EL (cell line): ENCODE measurements at places on chromosomes 4 and X.

- DNase-seq = peak; percentile 48
Measured at GRCh38 chrX:74133156-74133796, 170.7 kb upstream of the ZCCHC13 start.

DNA sequence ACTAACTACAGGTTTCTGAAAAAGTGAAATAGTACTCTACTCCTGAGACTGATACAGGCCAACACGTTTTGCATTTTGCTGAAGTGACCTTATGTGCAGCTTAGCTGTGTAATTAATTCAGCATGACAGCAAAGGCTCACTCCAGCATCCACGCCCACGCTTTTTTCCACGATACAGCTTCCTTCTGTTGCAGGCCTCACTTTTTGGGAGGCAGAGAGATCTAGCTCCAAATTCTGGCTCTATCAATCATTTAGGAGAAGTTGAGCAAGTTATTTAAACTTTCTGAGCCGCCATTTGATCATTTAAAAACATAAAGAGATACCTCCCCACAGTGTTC lies 160.3 kb downstream of the AFAP1 start:
- no peak for DNase-seq

- DNase-seq = no peak
Measured at GRCh38 chrX:120286733-120287512, 24.3 kb downstream of the TMEM255A start.

DNA sequence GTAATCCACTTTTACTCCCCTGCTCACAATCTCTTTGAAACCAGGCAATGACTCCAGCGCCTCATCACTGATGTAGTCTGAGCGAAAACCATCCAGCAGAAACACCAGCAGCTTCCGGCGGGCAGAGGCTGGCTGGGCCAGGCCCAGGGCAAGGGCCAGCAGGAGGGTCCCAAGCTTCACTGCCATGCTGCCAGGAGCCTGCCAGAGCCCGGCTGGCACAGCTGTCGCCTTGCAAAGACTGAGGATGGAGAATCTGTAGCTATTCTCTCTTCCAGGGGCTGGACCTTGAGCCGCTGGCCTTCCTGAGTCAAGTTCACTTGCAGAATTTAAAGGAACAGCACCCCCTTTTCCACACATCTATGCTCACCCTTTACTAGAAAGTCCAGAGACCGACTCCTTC lies at the start of gene ENPP6:
TSS of gene ENPP6 (minus strand) at position 240 of the 400 bp plus-strand sequence. CDS start at position 186, 54 bp downstream.
- DNase-seq = no peak

DNA sequence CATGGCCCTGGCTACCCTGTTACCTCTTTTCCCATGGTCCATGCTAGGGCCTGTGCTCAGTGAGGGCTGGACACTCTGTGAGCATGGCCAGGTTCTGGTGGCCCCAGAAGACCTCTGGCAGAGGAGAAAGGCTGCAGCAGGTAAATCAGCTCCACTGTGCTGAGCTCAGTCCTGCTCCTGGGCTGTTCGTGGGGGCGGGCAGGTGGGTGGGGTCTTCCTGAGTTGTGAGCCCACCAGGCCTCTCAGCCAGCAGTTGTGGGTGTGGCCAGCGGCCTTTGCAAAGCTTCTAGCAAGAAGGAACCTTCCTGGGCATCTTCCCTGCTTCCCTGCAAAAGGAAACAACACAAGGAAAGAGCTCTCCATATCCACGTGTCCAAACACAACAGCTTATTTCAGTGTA lies 85.3 kb upstream of the STX18 start:
- DNase-seq = no peak

DNA sequence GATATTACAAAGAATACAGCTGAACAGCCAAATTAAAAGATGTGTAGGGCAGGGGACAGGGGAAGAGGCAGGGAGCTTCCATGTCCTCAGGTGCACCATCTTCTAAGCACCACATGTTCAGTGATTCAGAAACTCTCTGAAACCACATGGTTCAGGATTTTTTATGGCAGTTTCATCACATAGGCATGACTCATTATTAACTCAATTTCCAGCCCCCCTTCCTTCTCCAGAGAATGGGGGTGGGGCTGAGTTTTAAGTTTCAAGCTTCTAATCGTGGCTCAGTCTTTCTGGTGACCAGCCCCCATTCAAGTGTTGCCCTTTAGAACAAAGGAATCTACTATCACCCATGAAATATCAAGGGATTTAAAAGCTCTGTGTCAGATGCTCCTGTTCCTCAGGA lies 317.8 kb upstream of the GALNT7 start:
- peak; percentile 77 for DNase-seq

- no peak for DNase-seq
Measured at GRCh38 chrX:9875801-9876200, 89.6 kb downstream of the SHROOM2 start.

GRCh38 chrX:96824166-96824565 lies 59.5 kb upstream of the RPA4 start:
- no peak for DNase-seq

DNA sequence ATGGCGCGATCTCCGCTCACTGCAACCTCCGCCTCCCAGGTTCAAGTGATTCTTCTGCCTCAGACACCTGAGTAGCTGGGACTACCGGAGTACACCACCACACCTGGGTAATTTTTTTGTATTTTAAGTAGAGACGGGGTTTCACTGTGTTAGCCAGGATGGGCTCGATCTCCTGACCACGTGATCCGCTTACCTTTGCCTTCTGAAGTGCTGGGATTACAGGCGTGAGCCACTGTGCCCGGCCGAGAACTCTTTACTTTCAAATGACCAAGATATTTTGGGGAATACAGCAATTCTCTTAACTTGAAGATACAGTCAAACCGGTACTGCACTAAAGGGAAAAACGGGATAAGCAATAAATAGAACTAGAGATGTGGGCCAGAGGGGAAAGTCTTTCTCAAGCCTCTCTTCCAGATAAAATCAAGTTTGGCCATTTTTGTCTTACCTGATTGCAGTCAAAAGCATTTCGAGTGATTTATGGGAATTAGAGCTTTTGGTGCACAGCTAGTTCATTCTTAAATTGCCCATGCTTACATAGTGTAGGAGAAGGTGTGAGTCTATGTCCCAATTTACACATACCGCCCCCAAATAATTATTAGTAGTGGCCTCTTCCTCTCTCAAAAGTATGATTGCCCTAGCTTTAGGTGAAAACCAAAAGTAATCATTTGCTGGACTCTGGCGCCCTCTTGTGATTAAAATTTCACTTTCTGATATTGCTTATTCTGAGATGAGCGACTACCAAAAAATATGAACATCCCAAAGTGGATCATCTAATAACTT lies 53.2 kb upstream of the ABCG2 start:
- peak; percentile 60 for DNase-seq

- no peak for DNase-seq
Measured at GRCh38 chr4:121098266-121098665, 25.9 kb upstream of the NDNF start.

GRCh38 chr4:37715889-37716402 lies 29.8 kb upstream of the RELL1 start:
- DNase-seq = no peak

DNA sequence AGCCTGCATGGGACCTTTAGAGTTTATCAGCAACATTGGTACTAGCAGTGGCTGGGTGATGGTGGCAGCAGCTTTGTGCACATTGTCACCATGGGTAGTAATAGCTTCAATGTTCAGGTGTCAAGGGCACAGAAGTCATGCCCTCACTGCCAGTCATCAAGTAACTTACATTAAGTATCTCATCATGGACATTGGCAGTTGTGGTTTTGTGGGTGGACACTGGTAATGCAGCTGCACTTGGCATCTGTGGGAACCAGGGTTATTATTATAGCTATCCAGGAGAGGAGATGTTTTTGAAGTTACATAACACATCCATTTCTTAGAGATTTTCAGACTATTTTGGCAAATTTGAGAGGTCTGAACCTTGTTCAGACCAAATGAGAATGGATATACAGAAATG lies 243.2 kb upstream of the NOCT start:
- no peak for DNase-seq

GRCh38 chrX:112839856-112840255 lies 775 bp downstream of the AMOT start:
- no peak for DNase-seq

- DNase-seq = peak; percentile 52
Measured at GRCh38 chrX:153723351-153724251, 586 bp downstream of the BCAP31 start.

DNA sequence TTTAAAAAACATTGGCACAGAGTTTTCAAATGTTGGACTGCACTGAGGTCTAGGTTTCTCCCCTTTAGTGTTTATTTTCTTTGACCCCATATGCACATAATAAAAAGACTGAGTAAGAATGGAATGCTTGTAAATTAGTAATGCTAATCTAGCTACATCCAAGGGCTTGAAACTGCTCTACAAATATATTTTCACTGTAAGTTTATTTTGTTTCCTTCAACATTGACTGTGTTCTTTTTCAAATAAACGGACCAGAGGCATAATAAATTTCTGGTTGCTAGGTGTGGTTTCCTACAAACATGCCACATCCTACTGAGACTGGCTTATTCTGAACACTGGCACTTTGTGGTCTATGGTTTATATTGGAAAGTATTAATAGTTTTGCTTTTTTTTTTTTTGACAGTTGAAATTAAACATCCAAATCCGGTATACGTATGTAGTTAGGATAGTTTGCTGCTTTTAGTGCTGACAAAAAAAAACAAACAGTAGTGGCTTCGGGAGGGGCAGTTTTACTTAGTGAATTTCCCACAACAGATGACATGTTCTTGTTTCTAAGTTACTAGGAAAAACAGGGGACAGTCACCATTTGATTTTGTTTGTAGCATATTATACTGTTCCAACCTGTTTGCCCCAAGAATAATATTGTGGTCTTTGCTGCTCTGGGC lies 13.2 kb downstream of the CA5B start:
- peak; percentile 57 for DNase-seq

- DNase-seq = no peak
Measured at GRCh38 chrX:3371163-3371562, 24.7 kb upstream of the MXRA5 start.

DNA sequence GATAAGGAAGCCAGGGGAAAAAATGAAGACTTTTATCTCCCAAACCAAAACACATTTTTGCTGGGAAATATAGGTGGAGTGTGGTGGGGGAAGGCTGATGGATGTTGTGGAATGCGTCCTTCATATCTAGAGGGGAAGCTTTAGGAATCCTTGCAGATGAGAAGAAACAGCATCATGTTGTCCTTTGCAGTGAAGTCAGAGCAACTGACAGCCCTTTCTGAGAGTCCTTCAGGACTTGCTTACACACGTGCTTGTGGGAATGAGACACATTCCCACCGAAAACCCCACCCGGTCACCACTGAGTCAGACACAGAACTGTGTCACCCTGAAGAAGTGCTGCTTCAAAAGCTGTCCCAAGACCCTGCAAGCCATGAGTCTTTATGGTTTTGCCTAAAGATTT lies 81.5 kb downstream of the SHROOM2 start:
- DNase-seq = no peak

GRCh38 chr4:55066018-55066417 lies 59.4 kb downstream of the KDR start:
- DNase-seq = no peak

DNA sequence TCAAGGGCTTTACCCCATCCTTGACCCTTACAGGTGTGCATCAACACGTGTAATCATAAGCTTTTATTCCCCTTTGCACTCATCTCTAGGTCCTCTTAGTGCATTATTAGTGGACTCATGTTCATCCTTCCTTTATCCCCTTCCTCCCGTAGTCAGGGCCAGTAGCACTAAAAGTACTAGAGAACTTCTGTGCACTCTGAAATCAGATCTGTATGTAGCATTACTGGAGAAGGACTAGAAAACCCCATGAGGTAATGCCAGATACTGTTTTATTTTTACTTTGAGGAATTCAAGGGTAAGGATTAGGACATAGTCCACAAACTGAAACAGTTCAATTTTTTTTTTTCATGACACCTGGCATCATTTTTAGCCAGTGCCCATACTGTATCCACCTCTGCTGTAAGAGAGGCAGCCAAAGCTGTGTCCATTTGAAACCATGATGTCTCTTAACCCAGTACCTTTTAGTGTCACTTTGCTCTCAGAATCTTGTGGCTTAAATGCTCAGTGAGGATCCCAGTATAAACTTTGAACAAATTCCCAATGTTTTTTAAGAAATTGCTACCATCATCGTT lies 134.7 kb downstream of the FNIP2 start:
- DNase-seq = no peak

DNA sequence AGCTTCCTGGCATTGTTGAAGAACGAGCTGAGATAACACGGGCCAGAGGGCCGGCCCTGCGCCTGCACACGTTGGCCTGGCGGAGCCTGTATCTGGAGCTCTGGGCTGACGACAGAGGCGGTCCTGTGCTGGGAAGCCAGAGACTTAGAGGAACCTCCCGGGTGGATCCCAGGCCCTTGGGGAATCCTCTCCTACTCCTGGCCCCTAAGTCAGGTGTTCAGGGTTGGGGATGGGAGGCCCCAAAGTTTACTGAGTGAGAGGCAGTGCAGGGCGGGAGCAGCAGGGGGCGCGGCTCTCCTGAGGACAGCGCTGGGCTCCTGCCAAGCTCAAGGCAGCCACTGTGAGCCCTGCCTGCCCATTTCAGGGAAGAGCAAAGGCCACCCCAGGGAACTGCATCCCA lies 2.5 kb upstream of the HTRA3 start:
- DNase-seq = peak; percentile 21

GRCh38 chr4:144649646-144650045 lies 3.7 kb downstream of the HHIP start:
- DNase-seq = no peak

DNA sequence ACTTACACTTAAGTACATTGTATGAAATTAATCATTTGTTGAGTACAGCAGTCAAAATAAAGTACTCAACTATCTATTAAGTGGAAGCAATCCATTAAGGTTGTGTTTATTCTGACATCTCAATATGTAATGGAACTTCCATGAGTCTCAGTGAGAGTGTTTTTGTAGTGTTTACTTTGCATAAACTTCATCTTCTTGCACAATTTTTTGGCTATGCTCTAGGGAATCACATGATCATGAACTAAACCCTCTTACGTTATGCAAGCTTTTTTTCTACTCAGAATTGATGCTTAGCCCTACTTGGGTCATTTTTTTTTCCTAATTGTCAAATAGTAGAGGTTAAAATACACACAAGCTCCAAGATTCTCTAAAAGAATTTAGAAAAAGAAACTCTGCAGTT lies 21.1 kb upstream of the PIGA start:
- no peak for DNase-seq

DNA sequence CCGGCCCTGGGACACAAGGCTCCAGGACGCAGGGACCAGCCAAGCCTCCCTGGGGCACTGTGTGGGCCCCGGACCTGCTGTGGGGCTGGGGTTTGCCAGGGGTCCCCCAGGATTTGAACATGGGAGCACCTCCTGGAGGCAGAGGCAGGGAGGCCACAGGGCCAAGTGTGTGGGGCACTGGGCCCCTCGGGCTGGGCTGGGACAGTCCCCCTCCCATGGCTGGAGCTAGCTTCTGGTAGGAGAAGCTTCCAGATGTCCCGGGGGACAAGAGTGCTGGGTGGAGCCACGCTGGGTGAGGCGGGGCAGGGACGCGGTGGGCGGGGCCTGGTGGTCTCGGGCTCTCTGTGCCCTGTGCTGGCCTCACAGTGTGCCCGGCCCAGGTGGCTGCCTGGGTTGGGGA lies 18.6 kb downstream of the FGFRL1 start:
- DNase-seq = no peak

GRCh38 chr4:24867766-24868296 lies 45.0 kb downstream of the CCDC149 start:
- no peak for DNase-seq
